ENCODE measurements at places on chromosomes 3 and 15. TPM values are rescaled to one million over a fixed set of nuclear protein-coding genes. Genes with fewer than 3 reads are reported as not detected.

Gene GPR149
- total RNA-seq, result not detected

Gene SMARCC1
- total RNA-seq, result 35.5 TPM

Gene NUP210
- total RNA-seq, result 0.28 TPM

Gene LIPC
- total RNA-seq, result 0.09 TPM

Gene ACVR2B
- total RNA-seq, result 3.4 TPM

Gene CPNE9
- total RNA-seq, result not detected

Gene DUOXA2
- total RNA-seq, result not detected

Gene ACKR4
- 0.18 TPM for total RNA-seq

Gene ARHGEF26
- 0.54 TPM for total RNA-seq

Measured in endothelial cell of coronary artery (primary cell).